ENCODE measurements at places on chromosomes 5 and 9.

- no peak for DNase-seq
These were observed 19.0 kb downstream of the DAB2IP start for GRCh38 chr9:121670431-121670830.

GRCh38 chr9:128706671-128707381 is 4.5 kb downstream of the PKN3 start:
- no peak for DNase-seq

GRCh38 chr5:132714456-132715307 is 22.7 kb downstream of the KIF3A start:
- DNase-seq: no peak

- DNase-seq: no peak
These were observed 50.9 kb upstream of the FAM169A start for GRCh38 chr5:74916831-74917710.

GRCh38 chr5:126143622-126144021 is 279.6 kb upstream of the GRAMD2B start:
- no peak for DNase-seq

DNA sequence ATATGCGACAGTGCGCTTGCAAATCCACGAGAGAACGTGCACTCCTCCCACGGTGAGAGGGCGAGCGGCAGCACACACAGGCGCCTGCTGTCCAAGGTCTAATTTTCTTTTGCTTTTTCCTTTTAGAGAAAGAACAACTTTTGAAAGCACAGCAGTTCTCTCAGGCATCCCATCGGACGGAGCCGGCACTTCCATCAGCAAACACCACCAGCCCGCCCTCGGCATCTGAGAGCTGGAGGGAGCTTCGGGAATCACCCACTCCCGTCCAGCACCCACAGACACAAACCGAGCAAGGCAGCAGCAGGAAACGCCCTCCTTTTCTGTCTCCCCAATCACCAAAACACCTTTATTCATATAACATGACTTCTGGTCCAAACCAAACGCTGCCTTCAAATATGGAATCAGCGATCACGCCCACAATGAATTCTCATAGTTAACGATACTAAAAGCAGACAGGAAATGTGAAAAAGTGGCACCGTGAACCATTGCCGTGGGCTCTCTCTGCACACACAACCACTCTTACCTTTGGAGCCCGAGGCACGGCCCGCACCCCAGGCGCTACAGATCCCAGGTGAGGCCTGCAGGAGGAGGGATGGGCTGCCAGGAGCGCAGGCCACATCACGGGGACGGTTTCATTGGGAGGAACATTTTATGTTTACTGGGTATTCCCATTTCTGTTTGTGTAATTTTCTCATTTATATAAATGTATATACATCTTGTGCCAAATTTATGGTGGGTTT is 14.2 kb downstream of the LPCAT1 start:
- no peak for DNase-seq

DNA sequence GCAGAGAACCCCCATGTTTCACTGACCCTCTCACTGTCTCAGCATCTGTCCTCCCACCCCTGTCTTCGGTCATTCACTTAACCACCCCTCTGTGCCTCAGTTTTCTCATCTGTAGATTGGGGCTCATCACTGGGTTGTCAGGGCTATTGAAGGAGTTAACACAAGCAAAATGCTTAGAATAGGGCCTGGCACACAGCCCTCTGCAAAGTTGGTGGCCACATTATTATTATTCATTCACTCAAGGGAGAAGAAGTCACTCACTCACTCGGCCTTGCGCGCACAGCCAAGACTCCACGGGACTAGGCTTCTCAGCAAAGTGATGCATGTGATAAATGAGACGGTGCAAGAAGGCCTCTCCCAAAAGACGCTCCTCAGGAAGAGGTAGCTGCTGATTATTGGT is 8.0 kb downstream of the PDGFRB start:
- DNase-seq: no peak

GRCh38 chr9:107465467-107466451 is 23.8 kb downstream of the KLF4 start:
- DNase-seq: no peak

DNA sequence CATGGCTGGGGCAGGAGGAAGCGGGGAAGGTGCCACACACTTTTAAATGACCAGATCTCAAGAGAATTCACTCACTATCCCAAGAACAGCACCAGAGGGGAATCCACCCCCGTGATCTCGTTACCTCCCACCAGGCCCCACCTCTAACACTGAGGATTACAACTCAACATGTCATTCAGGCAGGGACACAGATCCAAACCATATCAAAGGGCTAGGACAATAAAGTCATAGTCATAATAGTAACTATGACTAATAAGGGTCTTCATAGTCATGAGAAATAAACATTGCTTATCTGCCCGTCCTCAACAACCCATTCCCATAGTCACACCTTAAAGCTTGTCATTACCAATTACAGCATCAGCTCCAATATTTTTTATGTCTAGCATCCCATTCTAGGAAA is 65.3 kb upstream of the SMC2 start:
- DNase-seq: no peak

DNA sequence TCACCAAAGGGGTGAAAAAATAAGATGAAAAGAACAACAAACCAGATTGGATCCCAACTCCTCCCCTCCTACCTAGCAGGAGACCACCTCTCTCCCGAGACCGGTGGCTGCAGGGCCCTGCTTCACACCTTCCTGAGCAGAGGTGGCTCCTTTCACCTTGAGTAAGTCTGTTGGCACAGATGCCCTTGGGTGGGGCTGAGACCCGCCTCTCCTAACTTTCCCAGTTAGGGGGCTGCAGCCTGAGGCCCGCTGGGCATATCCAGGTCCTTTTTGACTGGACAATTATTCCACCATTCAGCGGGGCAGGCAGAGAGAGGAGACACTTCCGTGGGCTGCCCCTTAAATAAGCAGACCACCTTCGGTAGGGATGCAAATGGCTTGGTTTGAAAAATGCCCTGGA is 1.3 kb downstream of the SLC25A48 start:
- no peak for DNase-seq

DNA sequence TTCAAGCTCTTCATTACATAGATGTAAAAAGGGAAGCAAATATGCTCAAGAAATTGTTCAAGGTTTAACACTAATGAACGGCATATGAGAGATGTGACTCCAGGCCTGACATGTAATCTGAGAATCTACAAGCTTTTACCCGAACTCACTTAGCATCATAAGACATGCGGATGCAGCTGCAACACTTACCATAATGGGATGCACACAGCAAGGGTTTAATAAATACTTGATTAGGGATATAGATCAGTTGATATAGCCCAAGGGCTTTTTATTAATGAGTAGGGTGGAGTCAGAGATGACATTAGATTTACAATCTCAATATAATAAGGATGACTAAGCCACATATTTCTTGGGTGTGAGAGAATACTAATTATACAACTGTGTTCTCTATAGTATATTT is 2215.5 kb downstream of the MAT2B start:
- DNase-seq: no peak

DNA sequence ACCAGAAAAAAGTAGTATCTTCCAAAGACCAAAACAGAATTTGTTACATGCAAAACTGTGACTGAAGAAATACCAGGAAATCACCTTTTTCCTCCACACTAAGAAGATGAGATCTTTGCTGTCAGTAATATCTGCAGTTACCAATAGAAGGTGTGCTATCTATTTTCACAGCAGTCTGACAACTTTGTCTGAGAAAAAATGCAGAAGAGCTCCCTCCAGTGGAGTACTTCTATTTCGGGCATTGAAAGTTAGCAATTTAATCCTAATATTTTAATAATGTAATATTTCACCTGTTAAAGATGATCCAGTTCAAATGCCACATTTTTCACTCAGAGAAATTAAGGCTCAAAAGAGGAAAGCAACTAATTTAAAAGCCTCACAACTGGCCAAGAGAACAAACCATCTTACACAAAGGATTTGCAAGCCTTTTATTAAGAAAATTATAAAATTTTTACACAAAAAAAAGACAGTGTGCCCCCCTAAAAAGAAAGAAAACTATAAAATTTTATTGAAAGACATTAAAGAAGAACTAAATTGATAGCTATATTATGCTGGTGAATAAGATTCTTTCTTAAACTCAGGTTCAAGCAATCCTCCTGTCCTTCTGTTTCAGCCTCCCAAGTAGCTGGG is 50.6 kb downstream of the DEPDC1B start:
- no peak for DNase-seq

- no peak for DNase-seq
These were observed 82.0 kb upstream of the FSTL4 start for GRCh38 chr5:133694181-133694831.

GRCh38 chr9:107375651-107376369 is 92.7 kb downstream of the RAD23B start:
- no peak for DNase-seq

DNA sequence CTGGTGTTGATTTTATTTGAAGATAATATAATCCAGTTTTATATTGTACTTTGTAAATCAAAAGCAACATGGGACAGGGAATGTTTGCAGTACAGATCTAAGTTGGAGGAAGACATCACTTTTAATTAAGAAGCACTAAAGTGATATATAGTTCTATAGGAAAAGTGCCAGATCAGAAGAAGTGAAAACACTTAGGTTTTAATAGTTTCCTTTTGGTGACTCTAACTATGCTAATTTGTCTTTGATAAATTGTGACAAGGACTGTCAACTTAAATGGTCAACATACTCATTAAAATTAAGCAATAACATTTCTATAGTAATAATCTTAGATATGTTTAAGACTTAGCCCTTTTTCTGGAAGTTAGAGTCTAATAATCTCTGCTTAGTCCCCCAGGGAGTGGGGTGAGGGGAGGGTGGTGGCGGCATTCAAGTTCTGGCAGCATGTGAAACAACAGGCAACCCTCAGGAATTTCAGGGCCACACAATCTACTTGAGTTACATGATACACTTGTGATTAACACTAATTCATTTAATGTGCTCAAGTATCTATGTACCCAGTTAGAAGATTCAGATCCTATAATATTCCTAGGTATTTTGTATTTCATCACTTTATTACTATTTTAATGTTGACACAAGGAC is 1026.5 kb downstream of the NR2F1-AS1 start:
- no peak for DNase-seq

DNA sequence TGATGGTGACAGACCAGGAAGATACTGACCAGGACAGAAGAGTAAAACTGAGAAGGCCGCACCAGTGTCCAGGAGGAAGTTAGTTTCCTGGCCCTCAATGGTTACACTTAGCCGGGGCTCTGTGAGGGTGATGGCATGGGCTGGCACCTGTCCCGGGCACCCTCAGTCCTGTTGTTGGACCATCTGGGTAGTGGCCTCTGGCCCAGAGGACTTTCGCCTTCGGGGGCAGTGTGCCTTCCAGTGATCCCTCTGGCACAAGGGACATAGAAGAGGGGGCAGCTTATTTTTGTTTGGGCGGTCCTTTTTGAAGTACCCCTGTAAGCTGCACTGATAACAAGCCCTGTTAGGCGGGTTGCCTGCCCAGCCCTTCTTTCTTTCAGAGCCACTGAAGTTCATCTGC is 1108.6 kb downstream of the TAF11L14 start:
- DNase-seq: no peak

GRCh38 chr9:124197177-124198095 is 60.3 kb upstream of the NEK6 start:
- no peak for DNase-seq

GRCh38 chr5:42876375-42876844 is 64.7 kb upstream of the SELENOP start:
- DNase-seq: no peak

GRCh38 chr9:89862316-89862715 is 257.5 kb downstream of the GADD45G start:
- no peak for DNase-seq

- no peak for DNase-seq
These were observed 17.4 kb downstream of the ANKS6 start for GRCh38 chr9:98778711-98779530.

GRCh38 chr5:142808878-142809598 is 38.9 kb downstream of the ARHGAP26 start:
- no peak for DNase-seq

GRCh38 chr9:72855321-72855720 is 97.5 kb downstream of the ALDH1A1 start:
- no peak for DNase-seq

DNA sequence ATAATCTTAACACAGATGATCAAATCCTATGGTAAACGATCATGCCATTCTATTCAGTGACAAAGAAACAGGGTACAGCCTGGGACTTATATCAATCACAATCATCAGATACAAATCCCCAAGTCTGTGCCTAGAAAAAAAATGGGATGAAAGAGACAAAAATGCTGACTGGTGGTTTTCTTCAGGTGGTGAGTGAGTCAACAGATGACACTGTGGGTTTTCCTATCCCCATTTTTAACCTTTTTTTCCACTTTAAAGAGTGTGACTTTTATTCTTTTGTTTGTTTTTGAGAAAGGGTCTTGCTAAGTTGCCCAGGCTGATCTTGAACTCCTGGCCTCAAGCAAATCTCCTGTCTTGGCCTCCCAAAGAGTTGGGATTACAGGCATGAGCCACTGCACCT is 3.2 kb downstream of the CIZ1 start:
- no peak for DNase-seq

DNA sequence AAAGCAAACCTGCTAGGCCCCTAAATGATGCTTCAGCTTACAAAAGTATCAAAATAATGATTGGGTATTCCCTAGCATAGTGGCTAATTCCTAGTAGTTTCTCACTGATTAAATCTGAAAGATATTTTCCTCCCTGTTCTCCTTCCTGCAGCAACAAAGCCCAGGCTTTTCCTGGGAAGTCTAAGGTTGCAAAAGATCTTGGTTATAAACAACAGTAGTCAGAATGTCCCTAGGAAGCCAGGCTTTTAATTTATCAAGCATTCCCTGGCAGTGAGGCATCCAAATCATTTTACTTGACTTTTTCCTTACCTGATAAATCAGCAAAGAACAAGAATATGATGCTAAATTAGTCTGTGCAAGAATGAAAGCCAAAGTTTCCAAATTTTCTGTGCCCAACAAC is 272.0 kb downstream of the PDE4D start:
- no peak for DNase-seq

GRCh38 chr5:17966640-17967402 is 332.6 kb downstream of the TAF11L14 start:
- DNase-seq: no peak

DNA sequence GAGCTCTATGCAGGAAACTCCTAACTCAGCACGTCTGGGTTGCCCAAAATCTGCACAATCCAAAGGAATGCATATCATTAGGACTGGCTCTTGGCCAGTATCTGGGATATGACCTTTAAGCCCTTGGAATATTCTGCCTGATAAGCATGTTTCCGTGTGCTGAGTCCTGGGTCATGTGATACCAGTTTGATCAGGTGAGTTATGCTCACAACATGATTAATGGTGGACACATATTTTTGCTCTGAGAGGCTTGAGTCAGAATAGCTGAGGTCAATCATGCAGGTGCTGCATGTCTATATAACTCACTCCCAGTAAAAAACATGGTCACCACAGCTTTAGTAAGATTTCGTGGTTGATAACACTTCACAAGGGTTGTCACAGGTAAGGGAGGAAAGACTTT is 408.8 kb downstream of the YTHDC2 start:
- no peak for DNase-seq

DNA sequence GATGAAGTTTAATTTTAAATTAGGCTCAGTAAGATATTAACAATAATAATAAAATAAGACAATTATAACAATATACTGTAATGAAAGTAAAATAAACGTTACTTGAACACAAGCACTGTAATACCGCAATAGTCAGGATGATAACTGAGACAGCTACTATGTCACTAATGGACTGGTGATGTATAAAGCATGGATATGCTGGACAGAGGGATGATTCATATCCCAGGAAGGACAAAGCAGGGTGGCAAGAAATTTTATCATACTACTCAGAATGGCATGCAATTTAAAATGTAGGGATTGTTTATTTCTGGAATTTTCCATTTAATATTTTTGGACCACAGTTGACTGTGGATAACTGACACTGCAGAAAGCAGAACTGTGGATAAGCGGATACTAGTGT is 196.9 kb downstream of the VPS13A start:
- DNase-seq: no peak

Data from activated CD8-positive, alpha-beta memory T cell treated with anti-CD3 and anti-CD28 coated beads for 1 hour (primary cell).